ENCODE measurements at places on chromosomes 11 and 22. TPM values are rescaled to one million over a fixed set of nuclear protein-coding genes. Genes with fewer than 3 reads are reported as not detected.

RAB36 gene
- polyA plus RNA-seq: 5.0 TPM

CRYBB1 gene
- polyA plus RNA-seq: not detected

GRAMD1B gene
- 4.1 TPM for polyA plus RNA-seq

CASP12 gene
- polyA plus RNA-seq: not detected

FIBIN gene
- 42.2 TPM for polyA plus RNA-seq

CCDC73 gene
- not detected for polyA plus RNA-seq

PHLDA2 gene
- 66.0 TPM for polyA plus RNA-seq

FAM83F gene
- not detected for polyA plus RNA-seq

IGSF22 gene
- not detected for polyA plus RNA-seq

KRTAP5-11 gene
- not detected for polyA plus RNA-seq

SCGB2A2 gene
- polyA plus RNA-seq: not detected

ACTN3 gene
- polyA plus RNA-seq: not detected

TMEM191C gene
- polyA plus RNA-seq: 1.2 TPM

CCDC188 gene
- 1.2 TPM for polyA plus RNA-seq

GGT1 gene
- 0.14 TPM for polyA plus RNA-seq

OR51E2 gene
- polyA plus RNA-seq: not detected

MMP13 gene
- not detected for polyA plus RNA-seq

IL10RA gene
- polyA plus RNA-seq: not detected

ISX gene
- not detected for polyA plus RNA-seq
